Kidney epithelial cell (primary cell): ENCODE measurements at places on chromosomes 7 and 10.

DNA sequence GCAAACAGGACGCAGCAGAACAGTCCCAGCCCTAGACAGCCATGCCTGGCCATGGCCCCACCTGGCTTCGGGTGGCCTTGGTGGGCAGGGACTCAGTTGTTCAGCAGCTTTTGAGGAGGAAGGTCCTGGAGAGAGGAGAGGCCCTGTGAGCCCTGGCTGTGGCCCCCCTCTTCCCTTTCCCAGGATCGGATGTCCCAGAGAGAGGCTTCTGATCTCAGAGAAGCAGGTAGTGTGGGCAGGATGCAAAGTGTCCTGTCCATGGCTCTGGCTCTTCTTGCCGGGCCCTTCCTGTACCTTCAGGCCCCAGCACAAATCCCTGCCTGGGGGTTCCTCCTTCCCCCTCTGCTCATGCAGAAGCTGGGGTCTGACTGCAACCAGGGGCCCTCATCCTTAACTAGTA, 1.6 kb downstream of the PRRT4 start:
- no peak for DNase-seq

DNA sequence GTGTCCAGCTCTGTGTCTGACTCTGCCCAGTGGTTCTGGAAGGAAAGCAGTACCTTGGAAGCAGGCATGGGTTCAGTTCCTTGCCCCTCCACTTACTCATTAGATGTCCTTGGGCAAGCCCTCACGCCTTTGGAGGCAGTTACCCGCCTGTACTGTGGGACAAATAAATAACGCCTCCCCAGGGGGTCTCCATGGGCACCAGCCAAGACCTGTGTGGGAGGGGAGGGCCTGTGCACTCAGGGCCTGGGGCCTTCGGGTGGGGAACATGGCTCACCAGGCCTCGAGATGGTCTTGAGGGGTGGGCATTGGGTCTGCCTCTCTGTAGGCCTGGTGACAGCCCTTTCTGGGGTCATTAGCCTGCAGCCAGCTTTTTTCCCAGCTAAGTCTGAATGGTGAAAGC, 142.0 kb downstream of the GRK5 start:
- DNase-seq, result no peak

DNA sequence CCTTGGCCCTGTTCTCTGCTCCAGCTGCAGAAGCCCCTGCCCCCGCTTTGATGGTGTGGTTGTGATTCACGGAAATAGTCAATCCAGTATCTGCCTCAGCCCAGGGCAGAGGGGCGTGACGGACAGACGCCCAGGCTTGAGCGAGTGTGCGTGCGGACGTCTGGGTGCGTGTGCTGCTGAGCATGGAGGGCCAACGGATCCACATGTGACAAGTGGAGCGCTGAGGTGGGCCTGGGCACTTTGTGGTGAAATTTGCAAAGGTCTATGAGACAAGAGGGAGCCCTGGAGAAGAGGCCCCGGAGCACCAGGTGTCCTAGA, 94.4 kb downstream of the WDR37 start:
- no peak for DNase-seq

GRCh38 chr7:38322461-38322860, 49.0 kb upstream of the TARP start:
- DNase-seq, result no peak

DNA sequence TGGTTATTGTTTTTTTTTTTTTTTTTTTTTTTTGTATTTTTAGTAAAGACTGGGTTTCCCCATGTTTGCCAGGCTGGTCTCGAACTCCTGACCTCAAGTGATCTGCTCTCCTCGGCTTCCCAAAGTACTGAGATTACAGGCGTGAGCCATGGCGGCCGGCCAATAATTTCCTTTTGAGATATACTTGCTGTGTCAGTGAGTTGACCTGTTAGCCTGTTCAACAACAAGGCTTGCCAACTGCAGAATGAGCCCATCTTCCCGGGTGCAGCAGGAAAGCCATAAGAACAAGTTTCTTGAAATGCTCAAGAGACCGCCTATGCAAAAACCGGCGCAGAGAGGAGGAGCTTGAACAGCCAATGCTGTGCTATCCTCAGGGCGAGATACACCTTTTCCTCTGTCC, 112.5 kb downstream of the PRPF18 start:
- no peak for DNase-seq

DNA sequence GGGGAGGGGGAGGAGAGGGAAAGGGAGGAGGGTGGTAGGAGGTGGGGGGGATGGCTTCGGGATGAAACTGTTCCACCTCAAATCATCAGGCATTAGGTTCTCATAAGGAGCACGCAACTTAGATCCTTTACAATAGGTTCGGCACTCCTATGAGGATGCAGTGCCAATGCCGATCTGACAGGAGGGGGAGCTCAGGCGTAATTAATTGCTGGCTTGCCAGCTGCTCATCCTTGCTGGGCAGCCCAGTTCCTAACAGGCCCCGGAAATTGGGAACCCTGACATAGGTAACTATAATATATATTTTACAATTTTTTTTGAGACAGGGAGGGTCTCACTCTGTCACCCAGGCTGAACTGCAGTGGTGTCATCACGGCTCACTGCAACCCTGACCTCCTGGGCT, 118.8 kb upstream of the SFMBT2 start:
- no peak for DNase-seq

DNA sequence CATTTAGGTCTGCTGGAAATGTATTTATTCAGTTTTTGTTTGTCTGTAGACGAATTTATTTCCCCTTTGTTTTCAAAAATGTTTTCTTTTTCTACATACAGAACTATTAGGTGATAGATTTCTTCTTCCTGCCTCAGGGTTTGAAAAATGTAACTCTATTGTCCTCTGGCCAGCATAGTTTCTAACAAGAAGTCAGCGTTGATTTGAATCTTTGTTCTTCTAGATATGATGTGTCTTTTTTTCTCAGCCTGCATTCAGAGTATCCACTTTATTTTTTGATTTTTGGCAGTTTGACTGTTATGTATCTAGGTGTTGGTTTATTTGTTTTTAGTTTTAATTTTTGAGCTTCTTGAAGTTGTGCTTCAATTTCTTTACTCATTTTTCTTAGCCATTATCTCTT, 7.5 kb upstream of the OR2F1 start:
- DNase-seq, result no peak

DNA sequence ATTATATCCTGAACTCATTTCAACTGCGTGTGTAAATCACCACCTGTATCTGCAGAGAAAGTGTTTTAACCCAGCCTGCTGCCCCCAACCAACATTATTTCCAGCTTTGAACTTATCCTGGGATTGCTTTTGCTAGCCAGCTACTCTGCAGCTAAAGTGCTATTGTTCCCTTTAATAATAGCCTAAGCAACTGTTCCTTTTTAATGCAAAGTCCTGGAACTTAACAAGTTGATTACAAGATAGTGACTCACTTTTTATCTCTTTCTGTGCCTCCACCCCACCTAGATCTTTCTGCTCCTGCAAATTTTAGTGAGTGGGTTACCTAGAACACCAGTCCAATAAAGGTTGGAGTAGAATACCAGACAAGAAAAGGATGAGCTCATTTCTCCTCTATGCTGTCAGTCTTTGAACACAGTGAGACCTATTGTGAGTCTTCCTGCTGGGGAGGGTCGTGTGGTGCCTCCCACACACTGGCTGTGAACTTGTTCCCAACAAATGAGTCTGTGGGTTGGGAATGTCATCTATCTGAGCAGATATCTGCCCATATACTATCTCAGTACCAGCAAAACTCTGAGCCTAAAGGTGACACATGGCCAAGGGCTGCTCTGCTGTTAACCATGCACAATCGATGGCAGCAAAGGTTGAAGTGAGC, 137.7 kb downstream of the FAM204A start:
- no peak for DNase-seq

DNA sequence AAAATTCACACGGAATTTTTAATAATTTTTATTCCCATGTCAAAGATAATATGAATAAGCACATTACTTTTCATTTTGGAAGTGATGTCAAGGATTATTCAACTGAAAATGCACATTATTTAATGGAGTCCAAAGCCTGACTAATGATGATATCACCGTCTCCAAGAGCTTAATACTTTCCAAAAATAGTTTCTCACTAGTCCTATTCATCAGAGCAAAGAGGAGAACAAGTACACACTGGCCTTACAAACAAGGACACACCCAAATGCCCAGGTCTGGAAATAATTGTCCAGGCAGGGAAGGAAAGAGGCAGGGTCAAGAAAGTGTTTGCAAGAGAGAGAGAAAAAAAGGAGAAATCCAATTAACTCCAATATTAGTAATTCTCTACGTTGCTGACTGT, 216.8 kb upstream of the CCDC6 start:
- peak; percentile 84 for DNase-seq

DNA sequence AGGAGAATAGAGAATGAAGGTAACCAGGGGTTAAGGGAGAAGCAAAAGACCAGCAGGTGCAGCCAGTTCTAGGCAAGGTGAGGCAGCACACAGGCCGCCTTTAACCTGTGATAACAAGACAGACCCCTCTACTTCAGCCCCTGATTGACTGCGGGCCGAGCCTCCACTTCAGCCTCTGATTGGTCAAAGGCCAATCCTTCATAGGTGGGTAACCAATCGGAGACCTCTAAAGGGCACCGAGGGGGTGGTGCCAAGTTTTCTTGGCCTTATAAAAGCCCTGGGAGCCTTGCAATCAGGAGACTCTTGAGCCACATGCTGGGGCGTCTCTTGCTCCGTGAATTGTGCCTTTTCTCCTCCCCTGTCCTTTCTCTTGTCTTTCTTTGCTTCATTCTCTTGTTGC, 98.8 kb downstream of the ELFN1 start:
- DNase-seq, result no peak

DNA sequence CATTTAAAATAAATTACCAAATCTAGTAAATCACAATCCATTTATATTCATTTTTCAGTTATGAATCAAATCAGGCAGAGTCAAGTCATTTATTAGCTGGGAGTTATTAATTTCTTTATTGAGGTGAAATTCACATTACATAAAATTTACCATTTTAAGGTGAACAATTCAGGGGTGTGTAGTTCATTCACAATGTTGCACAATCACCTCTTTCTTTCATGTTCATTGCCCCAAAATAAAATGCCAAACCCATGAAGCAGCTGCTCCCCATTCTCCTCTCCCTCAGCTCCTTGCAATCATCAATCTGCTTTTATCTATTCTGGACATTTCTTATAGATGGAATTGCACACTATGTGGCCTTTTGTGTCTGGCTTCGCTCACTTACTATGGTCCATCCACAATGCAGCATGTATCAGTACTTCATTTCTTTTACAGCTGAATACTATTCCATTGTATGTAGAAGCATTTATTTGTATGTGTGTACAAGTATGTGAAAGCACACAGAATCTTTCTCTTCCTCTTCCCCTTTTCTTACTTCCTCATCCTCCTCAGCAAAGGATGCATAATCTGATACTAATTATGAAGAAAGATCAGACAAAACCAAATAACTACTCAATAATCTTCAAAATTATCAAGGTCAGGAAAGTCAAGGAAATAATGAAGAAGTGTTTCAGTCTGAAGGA, 60.6 kb downstream of the LMBR1 start:
- no peak for DNase-seq

GRCh38 chr7:74518654-74519053, 64.9 kb downstream of the GTF2IRD1 start:
- DNase-seq, result no peak

GRCh38 chr7:93985101-93985500, 19.1 kb downstream of the BET1 start:
- no peak for DNase-seq

- DNase-seq, result no peak
Observed at GRCh38 chr10:89959433-89960110, 258.2 kb downstream of the KIF20B start.

DNA sequence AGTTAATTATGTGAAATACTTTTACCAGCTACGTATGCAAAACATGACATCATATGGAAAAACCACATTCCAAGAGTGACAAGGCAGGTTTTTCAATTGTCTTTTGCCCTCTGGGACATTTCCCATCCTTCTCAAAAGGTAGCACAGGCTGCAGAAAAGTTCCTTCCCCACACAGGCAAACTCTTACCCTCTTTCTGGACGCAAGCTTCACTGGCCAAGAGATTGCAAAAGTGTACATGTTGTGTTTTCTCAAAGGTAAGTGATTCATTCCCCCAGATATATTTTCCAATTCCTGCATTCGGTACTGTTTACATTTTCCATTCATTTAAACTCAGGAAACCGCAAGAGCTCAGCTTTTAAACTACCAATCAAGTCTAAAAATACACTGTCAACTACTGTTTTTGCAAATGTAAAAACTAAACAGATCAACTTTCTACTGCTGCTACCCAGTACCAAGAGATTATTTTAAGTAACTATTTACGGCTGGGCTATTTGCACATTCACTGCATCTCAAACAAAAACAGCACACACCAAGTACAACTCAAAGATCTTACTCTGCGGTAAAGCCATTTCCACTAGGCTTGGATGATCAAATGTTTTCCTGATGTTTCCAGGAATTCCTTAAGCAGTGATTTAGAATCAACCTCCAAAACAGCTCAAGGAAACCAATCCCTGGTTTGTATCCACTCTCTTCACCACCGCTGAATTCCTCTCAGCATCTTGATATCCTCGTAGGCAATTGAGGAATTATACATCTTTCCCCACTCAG, 233.6 kb upstream of the CCDC6 start:
- no peak for DNase-seq

DNA sequence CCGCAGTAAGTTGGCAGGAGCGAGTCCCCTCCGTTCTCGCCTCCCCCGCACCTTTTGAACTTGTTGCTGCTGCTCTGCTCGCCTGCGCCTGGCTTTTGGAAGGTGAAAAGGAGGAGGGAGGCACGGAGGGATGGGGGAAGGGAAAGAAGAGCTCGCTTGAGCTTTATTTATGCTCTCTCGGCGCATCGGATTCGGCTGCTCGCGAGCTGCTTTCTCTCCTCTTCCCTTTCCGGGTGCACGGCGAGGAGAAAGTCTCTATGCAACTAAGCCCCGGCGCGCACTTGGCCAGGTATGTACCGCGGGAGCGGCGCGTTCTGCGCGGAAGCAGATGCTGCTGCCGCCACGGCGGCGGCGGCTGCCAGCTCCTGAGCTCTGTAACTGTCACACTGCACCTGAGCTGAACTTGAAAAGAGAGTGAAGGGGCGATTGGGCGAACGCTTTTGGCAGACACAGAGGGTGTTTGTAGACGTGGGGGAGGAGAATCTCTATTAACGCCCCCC, 551 bp downstream of the KCND2 start:
- no peak for DNase-seq

- no peak for DNase-seq
Observed at GRCh38 chr10:117861329-117861728, 185.4 kb downstream of the RAB11FIP2 start.

- DNase-seq, result no peak
Observed at GRCh38 chr10:43041422-43042342, 35.2 kb upstream of the RET start.

DNA sequence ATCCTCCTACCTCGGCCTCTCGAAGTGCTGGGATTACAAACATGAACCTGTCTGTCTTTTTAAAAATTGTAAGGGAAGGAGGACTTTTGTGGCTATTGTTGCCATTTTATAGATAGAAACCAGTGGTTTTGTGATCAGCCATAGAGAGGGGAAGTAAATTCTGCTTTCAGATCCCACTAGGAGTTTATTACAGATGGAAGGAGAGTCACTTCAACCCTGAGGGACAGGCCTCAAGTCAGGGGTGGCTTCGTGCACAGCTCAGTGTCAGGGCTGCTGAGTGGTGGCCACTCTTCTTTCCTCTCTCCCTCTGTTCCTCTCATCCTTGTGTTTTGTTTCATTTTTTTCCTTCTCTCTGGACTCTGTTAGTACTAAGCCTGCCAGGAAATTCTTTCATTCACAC, 60.8 kb downstream of the OGDH start:
- no peak for DNase-seq
